Right cardiac atrium (tissue), 5 donors: ENCODE measurements at places on chromosomes 1 and 21. TPM values are rescaled to one million over a fixed set of nuclear protein-coding genes. Genes with fewer than 3 reads are reported as not detected.

DNA sequence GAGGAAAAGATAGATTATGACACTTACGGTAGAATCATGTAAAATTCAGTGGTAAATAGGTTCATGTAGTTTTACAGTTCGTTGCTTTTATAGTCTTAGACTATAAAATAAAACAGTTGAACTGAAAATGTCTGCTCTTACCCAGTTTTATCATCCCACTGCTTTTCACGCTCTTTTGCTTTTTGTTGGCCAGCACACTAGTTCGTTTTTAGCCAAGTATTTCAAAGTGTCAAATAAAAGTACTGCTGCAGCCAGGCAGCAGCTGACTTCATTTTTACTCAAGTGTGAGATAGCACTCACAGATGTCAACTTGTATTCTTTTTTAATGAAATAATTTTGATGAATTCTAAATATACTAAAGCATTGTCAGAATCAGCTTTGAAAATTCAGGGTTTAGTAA lies 18.5 kb upstream of the BTG3 start:
- DNase-seq: no peak

DNA sequence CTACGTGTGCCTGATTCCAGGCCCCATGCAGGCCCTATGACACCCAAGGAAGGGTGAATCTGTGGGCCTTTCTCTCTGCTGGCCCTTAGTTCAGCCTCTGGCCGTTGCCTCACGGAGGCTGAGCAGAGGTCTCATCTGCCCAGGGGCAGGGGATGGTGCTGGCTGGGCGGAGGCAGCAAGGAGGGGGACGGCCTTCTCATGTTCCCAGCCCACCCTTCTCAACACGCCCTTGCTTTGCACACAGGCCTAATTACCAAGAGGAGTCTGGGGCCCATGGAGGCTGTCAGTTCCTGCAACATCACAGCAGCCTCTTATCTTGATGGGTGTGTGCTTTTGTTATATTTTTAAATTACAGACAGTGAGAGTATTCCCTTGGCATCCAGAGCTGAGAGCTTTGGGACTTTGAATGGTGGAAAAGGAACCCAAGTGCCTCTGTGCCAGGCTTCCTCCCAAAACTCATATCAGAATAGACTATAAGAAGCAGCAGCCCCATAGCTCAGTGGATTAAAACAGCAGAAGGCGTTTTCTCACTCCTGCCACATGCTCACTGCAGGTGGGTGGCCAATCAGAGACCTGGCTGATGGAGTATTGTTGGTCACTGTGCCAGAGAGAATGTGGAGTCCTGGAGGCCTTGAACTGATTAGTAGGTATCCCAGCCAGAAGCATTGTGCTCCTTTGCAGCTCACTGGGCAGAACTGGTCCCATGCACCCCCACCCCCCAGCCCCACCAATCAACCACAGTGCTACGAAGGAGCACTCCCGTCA lies 164.9 kb downstream of the CAMTA1 start:
- no peak for DNase-seq

Gene AGBL4
- 1.1 TPM for polyA plus RNA-seq

- DNase-seq: peak; percentile 76
Observed at GRCh38 chr1:1777583-1777899, 729 bp downstream of the NADK start.

Gene PYGO2
- polyA plus RNA-seq: 14.3 TPM

Gene F13B
- polyA plus RNA-seq: not detected

DNA sequence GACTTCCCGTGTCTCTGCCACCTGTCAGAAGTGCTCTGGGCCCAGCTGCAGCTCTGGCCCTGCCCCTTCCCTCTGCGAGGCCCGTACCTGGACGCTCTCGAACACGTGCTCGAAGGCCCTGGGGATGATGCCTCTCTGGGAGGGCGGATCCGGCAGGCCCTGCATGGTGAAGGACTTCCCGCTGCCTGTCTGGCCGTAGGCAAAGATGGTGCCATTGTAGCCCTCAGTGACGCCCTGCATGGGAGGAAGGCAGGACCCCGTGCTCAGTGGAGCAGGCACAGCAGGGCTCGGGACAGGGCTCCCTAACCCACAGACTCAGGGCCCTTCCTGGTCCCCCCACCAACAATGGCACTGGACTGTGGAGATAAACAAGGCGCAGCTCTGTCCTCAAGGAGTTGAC lies 2.4 kb downstream of the KIF17 start:
- DNase-seq: no peak

Gene TRAF3IP3
- polyA plus RNA-seq: 0.63 TPM

GRCh38 chr1:212166644-212167043 lies 118.6 kb upstream of the PPP2R5A start:
- DNase-seq: no peak

DNA sequence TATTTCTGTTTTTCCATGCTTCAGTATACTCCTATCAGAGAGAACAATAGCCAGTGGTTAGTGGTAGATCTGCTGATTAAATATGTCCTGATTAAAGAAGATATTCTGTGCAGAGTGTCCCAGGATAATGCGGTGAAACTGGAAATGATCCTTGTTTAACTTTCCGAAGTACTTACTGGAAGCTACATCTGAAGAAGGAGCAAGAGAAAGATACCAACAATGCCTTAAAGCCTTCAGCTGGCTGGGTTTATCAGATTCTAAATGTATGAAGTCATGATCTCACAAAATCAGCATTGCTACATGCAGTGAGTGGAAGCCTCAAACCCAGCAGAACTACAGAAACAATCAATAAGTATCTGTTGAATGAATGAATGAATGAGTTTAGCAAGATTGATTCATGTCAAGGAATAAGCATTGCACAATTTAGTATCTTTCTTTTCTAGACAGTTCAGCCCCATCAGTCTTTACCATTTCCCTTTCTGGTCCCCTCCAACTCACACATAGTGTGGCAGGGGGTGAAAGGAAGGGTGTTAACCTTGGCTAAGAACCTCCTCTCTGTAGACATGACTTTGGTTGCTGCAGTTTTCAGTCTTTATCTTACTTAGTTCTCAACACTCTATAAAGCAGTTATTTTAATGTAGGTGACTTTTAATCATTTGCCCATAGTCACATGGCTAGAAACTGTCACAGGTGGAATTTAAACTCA lies 24.7 kb upstream of the DNASE2B start:
- no peak for DNase-seq

Gene PRR9
- not detected for polyA plus RNA-seq

DNA sequence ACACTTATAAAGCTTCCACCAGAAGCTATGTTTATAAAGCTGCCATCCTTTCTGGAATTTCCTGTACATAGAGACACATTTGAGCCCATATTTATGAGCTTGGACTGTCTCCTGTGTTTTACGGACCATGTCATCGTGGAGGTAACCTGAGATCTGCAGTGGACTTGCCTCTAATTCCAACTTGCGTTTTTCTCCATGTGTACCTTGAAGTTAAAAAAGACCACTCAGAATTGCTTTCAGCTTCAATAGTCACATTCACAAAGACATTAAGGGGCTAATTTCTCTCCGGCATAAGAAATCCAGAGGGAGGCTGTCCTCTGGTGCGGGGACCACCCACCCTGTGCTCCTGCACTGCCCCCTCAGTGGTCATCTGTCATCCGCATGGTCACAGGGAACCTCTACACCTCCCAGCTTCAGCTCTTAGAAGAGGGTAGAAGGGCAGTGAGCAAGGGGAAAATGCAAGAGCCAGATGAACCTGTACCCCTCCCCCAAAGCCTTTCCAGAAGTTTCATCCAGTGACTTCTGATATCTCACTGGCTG lies 521.4 kb upstream of the CAMK1G start:
- no peak for DNase-seq

Gene TNFAIP8L2
- polyA plus RNA-seq: 2.1 TPM

Gene ITLN2
- 0.88 TPM for polyA plus RNA-seq

Gene IFI44L
- 4.7 TPM for polyA plus RNA-seq

- DNase-seq: peak; percentile 58
Observed at GRCh38 chr1:902802-903201, 20.9 kb upstream of the SAMD11 start.

- DNase-seq: peak; percentile 10
Observed at GRCh38 chr21:42061986-42062235, 9.2 kb upstream of the UMODL1 start.

Gene HRNR
- 0.02 TPM for polyA plus RNA-seq

DNA sequence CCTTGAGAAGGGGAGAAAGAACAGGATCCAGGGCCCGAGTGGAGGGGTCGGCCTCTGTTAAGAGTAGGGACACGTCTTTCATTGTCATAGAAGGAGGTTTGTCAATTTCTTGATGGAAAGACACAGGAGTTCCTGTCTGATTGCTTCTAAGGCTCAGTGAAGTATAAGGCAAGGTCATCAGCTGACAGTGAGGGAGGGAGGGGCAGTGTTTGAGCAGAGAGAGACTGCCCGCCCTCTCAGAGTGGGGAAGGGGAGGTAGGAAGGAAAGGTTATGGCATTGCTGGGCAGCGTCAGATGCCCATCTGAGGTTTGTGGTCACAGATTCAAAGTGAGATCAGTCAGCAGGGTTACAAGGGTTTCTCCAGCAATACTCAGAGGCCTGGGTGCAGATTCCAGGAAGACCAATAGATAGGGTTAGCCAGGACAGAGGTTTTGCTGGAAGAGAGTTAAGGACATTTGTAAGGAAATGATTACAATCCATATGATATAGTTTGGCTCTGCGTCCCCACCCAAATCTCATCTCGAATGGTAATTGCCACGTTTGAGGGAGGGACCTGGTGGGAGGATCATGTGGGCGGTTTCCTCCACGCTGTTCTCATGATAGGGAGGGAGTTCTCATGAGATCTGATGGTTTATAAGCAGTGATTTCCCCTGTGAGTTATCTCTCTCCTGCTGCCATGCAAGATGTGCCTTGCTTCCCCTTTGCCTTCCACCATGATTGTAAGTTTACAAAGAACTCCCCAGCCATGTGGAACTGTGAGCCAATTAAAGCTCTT lies 127.2 kb upstream of the GJB5 start:
- DNase-seq: no peak

DNA sequence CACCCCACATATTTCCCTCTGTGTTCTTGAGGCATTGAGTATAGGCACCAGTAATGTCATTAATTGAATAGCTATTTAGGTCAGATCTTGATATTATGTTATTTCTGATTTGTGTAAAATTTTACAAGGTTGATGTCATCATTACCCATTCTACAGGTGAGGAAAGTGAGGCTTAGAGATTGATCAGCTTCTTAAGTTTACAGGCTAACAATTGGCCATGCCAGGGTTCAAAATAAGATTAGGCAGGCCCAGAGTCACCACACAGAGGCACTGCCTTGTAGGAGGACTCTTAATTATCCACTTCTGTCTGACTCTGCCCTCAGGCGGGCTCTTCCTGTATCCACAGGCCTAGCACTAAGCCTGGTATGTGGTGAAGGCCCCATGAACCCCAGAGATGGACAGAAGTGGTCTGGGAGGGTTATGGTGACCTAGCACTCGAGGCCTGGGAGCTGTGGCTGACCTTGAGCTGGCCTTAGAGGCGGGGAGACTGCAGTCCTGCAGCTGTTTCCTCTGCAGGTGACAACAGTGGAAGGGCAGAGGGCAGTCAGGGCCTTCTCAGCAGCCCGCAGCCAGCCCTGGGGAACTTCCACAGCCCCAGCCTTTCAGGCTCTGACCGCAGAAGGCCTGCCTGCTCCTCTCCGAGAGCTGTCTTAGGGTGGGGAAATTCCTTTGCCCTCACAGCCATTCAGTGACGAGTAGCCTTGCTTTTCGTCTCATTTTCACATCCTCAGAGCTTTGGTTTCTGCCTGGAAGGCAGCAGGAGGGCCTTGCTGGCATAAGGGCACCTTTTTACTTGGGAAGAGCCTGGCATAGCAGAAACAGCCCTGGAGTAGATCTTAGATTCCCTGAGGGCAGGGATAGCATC lies 12.2 kb downstream of the ZDHHC18 start:
- DNase-seq: no peak

GRCh38 chr1:4509206-4509605 lies 145.2 kb upstream of the AJAP1 start:
- no peak for DNase-seq

- DNase-seq: no peak
Observed at GRCh38 chr1:171739656-171740055, 2.2 kb downstream of the VAMP4 start.

GRCh38 chr1:158686111-158687009 lies at the start of gene SPTA1:
Gene SPTA1, minus strand, starts transcription at chr1:158686715. Its CDS starts 198 bp downstream, at chr1:158686517.
- DNase-seq: no peak

DNA sequence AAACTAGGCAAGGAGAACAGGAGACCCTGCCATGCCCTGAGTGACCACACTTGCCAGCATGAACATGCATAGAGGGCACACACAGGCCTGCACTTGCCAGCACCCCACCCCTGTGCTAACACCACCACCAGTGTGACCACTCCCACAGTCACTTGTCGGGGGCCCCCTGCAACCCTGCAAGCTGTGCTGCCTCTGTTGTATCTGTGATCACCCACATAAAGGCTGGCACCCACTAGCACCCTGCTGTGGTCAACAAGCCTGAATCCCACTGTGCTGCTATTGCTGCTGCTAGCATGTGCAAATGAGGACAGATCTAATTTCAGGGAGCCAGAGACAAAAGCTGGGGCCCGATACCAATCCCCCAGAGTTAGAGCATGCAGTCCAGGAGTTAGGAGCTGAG lies 217.7 kb downstream of the GIPC2 start:
- DNase-seq: no peak

DNA sequence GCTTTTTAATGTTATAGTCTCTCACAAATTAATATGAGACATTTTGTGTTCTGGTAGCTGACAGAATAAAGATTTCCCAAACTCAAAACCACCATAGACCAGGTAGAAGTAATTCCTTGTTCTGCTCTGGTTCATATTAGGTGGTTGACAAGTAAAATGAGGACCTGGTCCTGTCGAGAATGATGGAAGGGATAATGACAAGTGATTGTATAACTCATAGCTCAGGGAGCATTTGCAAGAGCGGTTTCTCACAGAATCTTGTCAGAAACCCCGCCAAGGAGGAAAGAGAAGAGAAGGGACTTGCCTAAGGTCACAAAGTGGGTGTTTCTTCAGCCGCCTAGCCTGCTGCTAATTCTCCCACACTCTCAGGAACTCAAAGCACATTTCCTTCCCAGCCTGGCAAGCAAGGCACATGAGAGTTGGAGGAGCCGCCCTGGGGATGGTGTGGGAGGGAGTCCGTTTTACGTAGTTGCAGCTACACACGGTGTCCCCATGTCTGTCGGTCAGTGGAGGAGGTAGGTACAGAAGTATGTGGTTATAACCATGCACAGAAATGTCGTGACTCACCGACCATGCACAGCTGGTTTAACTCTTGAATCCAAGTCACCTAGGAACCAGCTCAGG lies 46.5 kb downstream of the SAMD13 start:
- no peak for DNase-seq

Gene CHRM3
- polyA plus RNA-seq: 0.18 TPM

- DNase-seq: no peak
Observed at GRCh38 chr1:95084317-95085176, 11.8 kb upstream of the ALG14 start.

GRCh38 chr1:153190373-153190772 lies 12.9 kb upstream of the LELP1 start:
- DNase-seq: no peak

GRCh38 chr1:29325675-29326074 lies 89.4 kb downstream of the PTPRU start:
- DNase-seq: no peak

- DNase-seq: no peak
Observed at GRCh38 chr1:113142791-113143190, 69.8 kb downstream of the LRIG2 start.

Gene KDM1A
- 22.9 TPM for polyA plus RNA-seq

GRCh38 chr1:171250263-171250662 lies 2.0 kb downstream of the FMO1 start:
- no peak for DNase-seq
